ENCODE measurements at places on chromosomes 5 and 9.

DNA sequence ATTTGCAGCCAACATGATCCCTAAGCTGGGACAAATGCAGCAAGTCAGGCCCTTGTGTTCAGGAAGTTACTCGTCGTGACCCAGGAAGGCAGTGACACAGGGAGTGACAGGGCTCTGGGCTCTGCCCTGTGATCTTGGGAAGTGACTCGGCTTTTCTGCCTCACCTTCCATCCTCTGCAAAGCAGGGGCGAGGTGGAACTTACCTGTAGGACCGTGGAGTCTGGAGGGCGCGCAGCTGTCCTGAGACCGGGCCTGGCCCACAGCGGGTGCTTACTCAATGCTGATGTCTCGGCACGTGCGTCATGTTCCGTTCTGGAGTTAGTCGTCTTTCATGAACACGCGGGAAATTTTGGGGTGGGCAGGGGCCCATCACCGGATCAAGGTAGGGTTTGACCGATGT is 22.8 kb upstream of the LPCAT1 start:
- DNase-seq: no peak

- DNase-seq: no peak
Observed at GRCh38 chr5:55720188-55720703, 8.1 kb upstream of the SLC38A9 start.

DNA sequence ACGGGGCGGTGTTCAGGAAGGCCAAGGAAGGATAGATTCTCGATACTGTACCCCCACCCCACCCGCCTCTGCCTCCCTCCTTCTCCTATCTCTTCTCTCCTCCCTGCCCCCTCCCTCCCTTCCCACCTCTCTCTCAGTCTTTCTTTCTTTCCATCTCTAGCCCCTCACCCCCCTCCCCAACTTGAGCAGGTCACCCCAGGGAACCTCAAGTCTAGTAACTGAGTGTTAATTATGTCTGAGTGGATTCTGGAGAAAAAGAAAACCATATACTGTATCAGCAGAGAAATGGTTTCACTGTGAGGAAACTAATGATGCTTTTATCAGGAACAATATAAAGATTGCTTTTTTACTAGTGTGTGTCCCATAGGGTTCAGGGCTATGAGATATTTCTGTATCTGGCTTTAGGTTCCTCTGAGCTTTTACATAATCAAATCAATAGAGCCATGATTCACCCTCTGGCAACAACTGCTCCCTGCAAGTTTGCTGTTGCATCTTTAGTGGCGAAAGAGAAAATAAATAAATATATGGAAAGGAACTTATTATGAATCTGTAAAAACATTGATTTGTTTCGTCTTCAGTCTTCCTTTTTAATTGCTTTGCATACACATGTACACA is 639.7 kb downstream of the CCDC171 start:
- no peak for DNase-seq

DNA sequence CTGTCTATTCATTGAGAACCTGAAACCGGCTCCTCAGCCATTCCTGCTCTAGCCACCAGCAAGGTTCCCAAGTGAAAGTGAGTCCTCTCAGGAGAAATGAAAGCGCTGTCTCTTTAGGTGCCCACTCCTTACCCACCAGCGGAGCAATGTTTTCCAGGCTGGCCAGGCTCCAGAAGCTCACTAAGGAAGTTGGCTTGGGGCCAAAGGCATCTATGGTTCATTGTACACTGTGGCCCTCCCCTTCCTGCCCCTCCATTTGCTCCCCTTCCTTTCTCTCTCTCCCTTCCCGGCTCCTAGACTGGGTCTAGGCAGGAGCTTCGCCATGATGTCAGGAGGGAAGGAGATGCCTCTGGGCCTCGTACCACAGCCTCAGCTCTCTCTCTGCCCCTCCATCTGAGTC is 1.1 kb upstream of the GABRP start:
- DNase-seq: no peak

- peak; percentile 38 for DNase-seq
Observed at GRCh38 chr5:109863752-109864151, 174.0 kb downstream of the MAN2A1 start.

DNA sequence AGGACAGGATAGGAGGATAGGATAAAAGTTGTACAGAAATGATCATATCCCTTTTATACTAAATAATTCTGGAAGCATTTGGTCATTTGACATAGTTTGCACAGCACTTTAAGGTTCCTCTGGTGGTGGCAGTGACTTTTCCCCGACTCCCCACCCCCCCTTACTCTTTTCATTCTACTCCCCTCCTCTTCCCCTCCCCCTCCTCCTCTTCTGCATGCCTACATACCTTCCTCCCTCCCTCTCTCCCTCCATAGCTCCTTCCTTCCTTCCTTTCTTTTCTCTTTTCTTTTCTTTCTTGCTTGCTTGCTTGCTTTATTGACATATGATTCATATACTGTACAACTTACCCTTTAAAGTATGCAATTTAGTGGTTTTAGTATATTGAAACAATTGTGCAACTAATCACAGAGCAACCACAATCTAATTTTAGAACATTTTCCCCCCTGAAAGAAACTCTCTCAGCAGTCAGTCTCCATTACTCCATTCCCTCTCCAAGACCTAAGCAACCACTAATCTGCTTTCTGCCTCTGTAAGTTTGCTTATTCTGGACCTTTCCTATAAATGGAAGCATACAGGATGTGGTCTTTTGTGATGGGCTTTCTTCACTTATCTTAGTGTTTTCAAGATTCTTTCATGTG is 159.0 kb downstream of the HACD4 start:
- no peak for DNase-seq

DNA sequence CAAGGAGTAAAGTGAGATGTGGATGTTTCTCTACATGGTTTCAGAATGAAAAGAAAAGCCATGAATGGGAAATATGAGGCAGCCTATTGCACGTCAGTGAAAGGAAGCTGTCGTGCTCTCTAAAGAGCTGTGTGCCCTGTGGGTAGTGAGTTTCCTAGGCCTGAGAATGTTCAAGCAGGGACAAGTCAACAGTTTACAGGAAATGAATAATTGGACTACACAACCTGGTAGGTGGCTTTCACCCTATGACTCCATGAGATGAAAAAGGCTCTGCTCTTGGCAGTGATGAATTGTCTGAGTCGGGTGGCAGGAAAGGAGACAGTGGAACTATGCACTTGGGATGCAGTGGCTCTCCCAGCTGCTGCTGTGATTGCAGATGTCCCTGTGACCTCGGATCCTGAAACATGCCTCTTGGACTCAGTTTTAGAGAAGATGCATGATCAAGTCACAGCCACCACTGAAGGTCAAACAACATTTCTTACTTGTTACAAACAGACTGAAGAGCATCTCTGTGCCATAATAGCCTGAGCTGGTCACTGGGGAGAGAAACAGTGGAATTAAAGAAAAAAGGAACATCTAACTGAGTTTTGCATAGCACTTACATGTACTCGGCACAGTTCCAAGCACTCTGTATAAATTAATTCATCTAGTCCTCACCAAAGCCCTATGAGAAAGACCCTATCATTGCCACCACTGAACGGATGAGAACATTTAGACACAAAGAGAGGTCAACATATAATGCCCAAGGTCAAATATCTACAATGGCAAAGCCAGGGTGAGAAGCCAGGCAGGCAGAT is 293.7 kb downstream of the SPOCK1 start:
- no peak for DNase-seq
